Lower lobe of right lung (tissue), 2 donors: ENCODE measurements at places on chromosomes 1 and 21. TPM values are rescaled to one million over a fixed set of nuclear protein-coding genes. Genes with fewer than 3 reads are reported as not detected.

- no peaks in the 10 kb centered on the region for H3K27me3 ChIP-seq
- no peak for DNase-seq
- H3K27ac ChIP-seq = no peak overlapping the region
- H3K4me1 ChIP-seq = peaks cover 13% of the 10 kb centered on the region
- H3K4me3 ChIP-seq = no peak overlapping the region
Measured at GRCh38 chr1:155759966-155760630, 71.2 kb downstream of the DAP3 start.

DNA sequence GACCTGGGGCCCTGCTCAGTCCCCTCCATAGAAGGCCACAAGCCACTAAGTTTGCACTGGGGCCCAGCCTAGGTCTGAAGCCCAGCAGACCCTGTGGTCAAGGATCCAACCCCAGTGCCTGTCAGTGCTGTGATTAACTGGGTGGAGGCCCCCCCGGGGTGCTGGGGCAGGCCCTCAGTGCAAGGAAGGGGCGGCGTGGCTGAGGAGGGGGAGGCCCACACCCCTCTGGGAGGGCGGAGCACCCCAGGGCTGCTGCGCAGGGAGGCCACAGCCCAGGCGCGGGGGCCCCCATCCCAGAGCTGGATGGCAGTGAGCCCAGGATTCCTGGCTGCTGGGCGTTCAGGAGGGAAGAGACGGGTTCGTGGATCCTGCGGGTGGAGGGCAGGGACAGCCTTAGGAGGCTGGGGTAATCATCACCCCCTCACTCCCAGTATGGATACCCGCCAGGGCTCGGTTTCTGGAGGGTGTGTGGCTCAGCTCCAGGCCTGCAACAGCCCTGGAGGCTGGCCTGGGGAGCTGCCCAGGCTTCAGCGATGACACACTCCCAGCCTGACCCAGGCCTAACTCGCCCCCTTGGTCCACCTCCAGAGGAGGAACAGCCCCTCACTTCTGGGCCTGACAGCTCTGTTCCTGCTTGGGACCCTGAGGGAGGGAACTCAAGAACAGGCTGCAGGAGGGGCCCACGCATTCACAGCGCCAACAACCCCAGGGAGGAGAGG, 890 bp downstream of the GJC2 start:
- peaks cover 41% of the 10 kb centered on the region for H3K36me3 ChIP-seq
- H3K27me3 ChIP-seq = no peaks in the 10 kb centered on the region
- DNase-seq = peak; percentile 50
- peak overlapping the region; percentile 88 for H3K27ac ChIP-seq

GRCh38 chr1:15345705-15346345, 63.9 kb upstream of the EFHD2 start:
- no peaks in the 10 kb centered on the region for H3K27me3 ChIP-seq
- H3K27ac ChIP-seq = peak overlapping the region; percentile 49
- no peak overlapping the region for H3K4me3 ChIP-seq
- peaks cover 14% of the 10 kb centered on the region for H3K4me1 ChIP-seq
- no peaks in the 10 kb centered on the region for H3K36me3 ChIP-seq

IRF6 gene
- 18.2 TPM for total RNA-seq

GRCh38 chr21:29697555-29698193, 242.1 kb downstream of the GRIK1 start:
- H3K27me3 ChIP-seq = no peaks in the 10 kb centered on the region
- H3K4me1 ChIP-seq = no peaks in the 10 kb centered on the region
- no peak overlapping the region for H3K27ac ChIP-seq
- DNase-seq = no peak
- no peaks in the 10 kb centered on the region for H3K36me3 ChIP-seq
- no peak overlapping the region for H3K4me3 ChIP-seq

MAEL gene
- not detected for total RNA-seq

DNA sequence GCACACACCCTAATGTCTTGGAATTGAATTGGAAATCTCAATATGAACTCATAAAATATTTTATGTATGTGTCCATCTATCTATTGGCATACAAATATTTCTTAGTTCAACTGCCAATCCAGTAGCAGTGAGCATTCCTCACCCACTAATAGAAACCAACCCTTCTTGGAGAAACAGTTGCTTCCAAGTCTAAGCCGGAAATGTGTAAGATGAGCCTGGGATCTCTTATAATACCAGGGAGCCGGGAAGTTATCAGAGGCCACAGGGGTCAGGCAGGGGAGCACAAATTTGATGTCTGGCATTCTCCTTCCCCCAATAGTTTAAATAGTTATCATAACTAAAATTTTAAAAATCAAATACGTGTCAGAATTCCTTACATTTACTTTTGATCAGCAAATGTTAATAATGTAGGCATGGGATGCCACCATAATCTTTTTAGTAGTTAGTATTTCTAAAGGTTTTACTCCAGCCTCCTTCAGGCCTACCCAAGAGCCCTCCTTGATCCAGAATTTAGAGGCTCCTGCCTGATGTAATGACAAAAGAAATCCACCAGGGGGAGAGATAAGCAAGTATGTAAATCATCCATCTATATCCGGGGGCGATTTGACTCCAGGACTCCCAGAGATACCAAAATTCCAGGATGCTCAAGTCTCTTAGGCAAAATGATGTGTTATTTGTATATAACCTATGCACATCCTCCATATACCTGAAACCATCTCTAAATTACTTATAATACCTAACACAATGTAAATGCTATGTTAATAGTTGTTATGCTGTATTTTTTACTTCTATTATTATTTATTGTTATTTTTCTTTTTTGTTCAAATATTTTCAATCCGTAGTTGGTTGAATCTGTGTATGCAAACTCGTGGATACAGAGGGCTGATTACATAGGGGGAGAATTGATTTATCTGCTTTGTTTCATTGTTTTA, 218.7 kb upstream of the COA6 start:
- H3K36me3 ChIP-seq = no peaks in the 10 kb centered on the region
- H3K4me1 ChIP-seq = no peaks in the 10 kb centered on the region
- H3K27ac ChIP-seq = no peak overlapping the region
- DNase-seq = no peak

OR2L5 gene
- total RNA-seq = not detected

DNA sequence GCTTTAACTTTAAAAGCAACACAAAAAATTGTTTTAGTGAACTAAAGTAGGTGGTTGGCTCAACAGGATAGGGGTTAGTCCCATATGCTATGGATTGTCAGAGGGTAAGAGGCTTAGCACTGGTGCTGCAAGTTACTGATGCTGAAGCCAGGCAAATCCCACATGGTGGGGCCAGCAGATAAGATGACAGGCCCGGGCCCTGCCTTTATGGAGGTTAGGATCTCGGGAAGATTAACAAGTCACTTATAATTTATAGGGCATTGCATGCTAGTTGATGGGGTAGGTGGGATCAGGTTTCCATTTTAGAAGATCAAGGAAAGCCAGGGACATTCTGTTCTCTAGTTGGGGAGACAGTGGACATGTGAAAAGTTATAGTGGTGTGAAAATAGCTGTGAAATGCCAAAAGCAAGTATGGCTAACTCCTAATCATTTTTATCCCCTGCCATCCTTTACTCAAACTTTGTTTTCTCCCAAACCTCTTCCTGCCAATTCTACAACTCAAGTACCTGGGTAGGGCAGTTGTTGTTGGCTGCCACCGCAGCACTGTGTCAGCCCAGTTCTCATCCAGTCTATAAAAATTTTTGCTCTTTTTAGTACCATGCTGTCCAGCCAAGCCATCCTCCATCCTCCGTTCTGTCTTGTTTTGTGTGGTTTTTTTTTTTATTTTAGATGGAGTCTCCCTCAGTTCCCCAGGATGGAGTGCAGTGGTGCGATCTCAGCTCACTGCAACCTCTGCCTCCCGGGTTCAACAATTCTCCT, 10.3 kb downstream of the CHAF1B start:
- H3K36me3 ChIP-seq = no peaks in the 10 kb centered on the region
- H3K4me3 ChIP-seq = no peak overlapping the region
- H3K27me3 ChIP-seq = no peaks in the 10 kb centered on the region
- H3K4me1 ChIP-seq = no peaks in the 10 kb centered on the region
- no peak for DNase-seq
- H3K27ac ChIP-seq = no peak overlapping the region

DNA sequence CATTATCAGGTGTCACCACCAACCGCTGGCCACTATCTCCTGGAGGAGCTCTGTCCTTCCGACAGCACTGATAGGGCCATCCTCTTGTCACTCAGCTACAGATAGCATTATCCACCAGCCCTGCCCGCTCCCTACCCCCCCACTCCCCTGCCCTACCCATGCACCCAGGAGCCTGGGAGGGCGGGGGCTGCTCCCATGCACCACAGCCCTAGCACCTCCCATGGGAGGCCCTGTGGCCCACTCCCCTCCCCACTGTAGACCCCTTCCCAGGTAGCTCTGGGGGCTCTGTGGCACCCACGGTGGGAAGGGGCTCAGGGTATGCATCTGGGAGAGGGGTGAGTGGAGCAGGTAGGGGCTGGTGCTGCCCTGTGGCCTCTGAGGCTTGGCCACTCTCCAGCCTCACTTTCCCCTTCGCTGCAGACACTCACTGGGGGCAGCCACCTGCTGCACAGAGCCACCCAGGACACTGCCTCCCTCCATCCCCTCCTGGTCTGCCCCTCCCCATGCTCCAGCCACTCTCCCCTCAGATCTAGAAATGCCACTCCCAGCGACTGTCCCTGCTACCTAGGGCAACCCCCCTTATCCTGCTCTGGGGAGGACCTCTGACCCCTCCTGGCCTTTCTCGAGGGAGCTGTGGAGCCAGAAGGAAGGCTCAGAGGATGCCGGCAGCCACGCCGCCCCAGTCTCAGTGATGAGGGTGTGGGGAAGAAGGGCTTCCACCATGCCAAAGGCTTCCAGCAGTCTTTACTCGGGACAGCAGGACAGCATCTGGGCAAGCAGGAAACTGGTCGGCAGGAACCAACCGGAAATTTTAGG, 58.5 kb downstream of the WNT9A start:
- DNase-seq = peak; percentile 41
- H3K4me1 ChIP-seq = peaks cover 25% of the 10 kb centered on the region
- no peak overlapping the region for H3K27ac ChIP-seq
- no peak overlapping the region for H3K4me3 ChIP-seq
- peaks cover 3% of the 10 kb centered on the region for H3K27me3 ChIP-seq

GRCh38 chr1:167263819-167264464, 43.3 kb downstream of the POU2F1 start:
- no peak for DNase-seq
- no peak overlapping the region for H3K27ac ChIP-seq
- H3K36me3 ChIP-seq = no peaks in the 10 kb centered on the region
- no peak overlapping the region for H3K4me3 ChIP-seq
- H3K4me1 ChIP-seq = peaks cover 32% of the 10 kb centered on the region
- H3K27me3 ChIP-seq = no peaks in the 10 kb centered on the region

- H3K36me3 ChIP-seq = no peaks in the 10 kb centered on the region
- H3K27me3 ChIP-seq = no peaks in the 10 kb centered on the region
- DNase-seq = no peak
- no peaks in the 10 kb centered on the region for H3K4me1 ChIP-seq
Measured at GRCh38 chr1:116426401-116426800, 53.4 kb downstream of the ATP1A1 start.

ITLN2 gene
- 30.7 TPM for total RNA-seq

DNA sequence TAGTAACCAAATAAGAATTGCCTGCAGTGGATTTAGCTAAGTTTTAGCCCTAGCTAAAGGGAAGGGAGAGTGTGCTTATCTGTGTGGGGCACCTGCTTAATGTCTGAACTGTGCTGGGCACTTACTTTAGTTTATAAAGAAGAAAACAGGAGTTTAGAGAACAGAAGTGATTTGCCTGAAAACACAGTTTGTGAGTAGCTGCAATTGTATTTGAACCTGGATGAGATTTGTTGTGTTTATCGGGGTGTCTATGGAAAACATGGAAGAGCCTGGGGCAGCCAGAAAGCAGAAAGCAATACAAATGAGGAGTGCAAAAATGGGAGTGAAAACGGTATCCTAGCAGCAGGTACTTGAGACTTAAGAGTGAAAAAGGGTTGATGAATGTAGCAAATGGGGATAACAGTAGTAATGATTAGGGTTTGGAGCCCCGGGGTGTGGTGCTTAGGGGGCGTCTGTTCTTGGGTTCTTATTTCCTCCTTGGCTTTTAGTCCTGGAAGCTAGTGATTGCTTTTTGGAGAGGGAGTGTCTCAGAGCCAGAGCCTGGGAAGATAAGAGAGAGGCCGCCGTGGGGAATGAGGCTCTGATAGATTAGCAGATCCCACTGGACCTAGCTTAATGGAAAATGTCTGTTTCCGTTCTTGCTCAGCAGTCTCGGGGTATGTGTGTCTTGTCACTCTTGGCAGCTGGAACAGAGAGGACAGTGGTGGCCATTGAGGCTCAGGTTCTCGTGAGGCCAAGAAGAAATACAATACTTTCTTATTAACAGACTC, 5.6 kb downstream of the PRCC start:
- H3K4me3 ChIP-seq = no peak overlapping the region
- no peak overlapping the region for H3K27ac ChIP-seq
- DNase-seq = no peak
- peaks cover 34% of the 10 kb centered on the region for H3K36me3 ChIP-seq

ARHGAP30 gene
- 63.7 TPM for total RNA-seq

GRCh38 chr1:211714154-211714553, 38.7 kb upstream of the NEK2 start:
- no peaks in the 10 kb centered on the region for H3K36me3 ChIP-seq
- no peaks in the 10 kb centered on the region for H3K4me1 ChIP-seq
- no peak overlapping the region for H3K27ac ChIP-seq
- no peak for DNase-seq

GRCh38 chr1:106768077-106768476, 288.4 kb upstream of the PRMT6 start:
- H3K27ac ChIP-seq = no peak overlapping the region
- H3K4me1 ChIP-seq = no peaks in the 10 kb centered on the region
- no peaks in the 10 kb centered on the region for H3K27me3 ChIP-seq
- no peak for DNase-seq
- H3K36me3 ChIP-seq = no peaks in the 10 kb centered on the region

DNA sequence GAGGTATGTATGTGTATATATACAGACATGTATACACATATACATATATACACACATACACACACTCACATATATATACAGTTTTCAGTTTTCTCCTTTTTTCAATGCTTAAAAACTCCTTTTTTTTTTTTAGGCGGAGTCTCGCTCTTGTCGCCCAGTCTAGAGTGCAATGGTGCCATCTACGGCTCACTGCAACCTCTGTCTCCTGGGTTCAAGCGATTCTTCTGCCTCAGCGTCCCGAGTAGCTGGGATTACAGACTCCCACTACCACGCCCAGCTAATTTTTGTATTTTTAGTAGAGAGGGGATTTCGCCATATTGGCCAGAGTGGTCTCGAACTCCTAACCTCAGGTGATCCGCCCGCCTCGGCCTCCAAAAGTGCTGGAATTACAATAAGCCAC, 27.0 kb downstream of the STYXL2 start:
- H3K36me3 ChIP-seq = no peaks in the 10 kb centered on the region
- H3K4me1 ChIP-seq = peaks cover 12% of the 10 kb centered on the region
- H3K27me3 ChIP-seq = no peaks in the 10 kb centered on the region
- H3K4me3 ChIP-seq = peak overlapping the region; percentile 51
- H3K27ac ChIP-seq = no peak overlapping the region

CELA2B gene
- total RNA-seq = not detected

PRAMEF11 gene
- not detected for total RNA-seq

DNA sequence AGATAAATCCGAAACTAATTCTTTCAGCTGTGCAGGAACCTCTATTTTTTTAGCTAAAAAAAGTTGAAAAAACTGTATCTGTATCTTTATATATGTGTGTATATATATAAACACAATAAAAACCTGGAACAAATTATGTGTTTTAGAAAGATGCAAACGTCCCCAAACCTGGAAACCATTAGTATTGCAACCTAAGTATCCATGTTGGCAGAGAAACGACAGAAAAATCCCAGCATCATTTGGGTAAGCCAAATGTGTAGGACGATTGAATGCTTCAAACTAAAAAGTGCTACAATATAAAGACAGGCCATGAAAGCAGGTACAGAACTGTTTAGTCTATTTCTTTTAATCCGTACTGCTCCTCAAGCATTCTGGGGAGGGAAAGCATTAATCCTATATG, 87.9 kb downstream of the AHCTF1 start:
- H3K27me3 ChIP-seq = no peaks in the 10 kb centered on the region
- no peaks in the 10 kb centered on the region for H3K4me1 ChIP-seq
- peaks cover 85% of the 10 kb centered on the region for H3K36me3 ChIP-seq
- no peak for DNase-seq
- H3K4me3 ChIP-seq = no peak overlapping the region

LRRC53 gene
- total RNA-seq = not detected
